ENCODE measurements at places on chromosomes 12 and 14. TPM values are rescaled to one million over a fixed set of nuclear protein-coding genes. Genes with fewer than 3 reads are reported as not detected.

The MANSC4 gene
- not detected for total RNA-seq

The BTBD6 gene
- total RNA-seq: 65.8 TPM

The ESPL1 gene
- total RNA-seq: 1.4 TPM

The MGP gene
- not detected for total RNA-seq

The TAPBPL gene
- 3.2 TPM for total RNA-seq

The MYH7 gene
- under 0.01 TPM for total RNA-seq

The RND1 gene
- 7.5 TPM for total RNA-seq

The HOXC4 gene
- under 0.01 TPM for total RNA-seq

The PGF gene
- 48.4 TPM for total RNA-seq

The RPGRIP1 gene
- not detected for total RNA-seq

The DCAF5 gene
- total RNA-seq: 11.1 TPM

The OASL gene
- 1.1 TPM for total RNA-seq

The SVOP gene
- not detected for total RNA-seq

The EPYC gene
- not detected for total RNA-seq

The RNASE1 gene
- not detected for total RNA-seq

The SOX5 gene
- under 0.01 TPM for total RNA-seq

The ASIC1 gene
- total RNA-seq: 1.1 TPM

The GLT8D2 gene
- 0.43 TPM for total RNA-seq

The NUBPL gene
- 11.8 TPM for total RNA-seq

The TAS2R13 gene
- total RNA-seq: 0.48 TPM

The ABCC9 gene
- 0.64 TPM for total RNA-seq

The NFE2 gene
- total RNA-seq: under 0.01 TPM

The DHRS4L2 gene
- 12.0 TPM for total RNA-seq

The DICER1 gene
- 31.8 TPM for total RNA-seq

The PLEKHH1 gene
- total RNA-seq: 2.9 TPM

The AMN gene
- 4.7 TPM for total RNA-seq

The KLRC1 gene
- not detected for total RNA-seq

The TAC3 gene
- total RNA-seq: not detected

The PELI2 gene
- total RNA-seq: 5.8 TPM

The ADAMTS20 gene
- not detected for total RNA-seq

The PIK3C2G gene
- total RNA-seq: under 0.01 TPM

The MMP14 gene
- 151 TPM for total RNA-seq

The TPH2 gene
- total RNA-seq: not detected

The ZDHHC22 gene
- not detected for total RNA-seq

The PTGR2 gene
- 4.1 TPM for total RNA-seq

The GARIN6 gene
- not detected for total RNA-seq

The P2RX7 gene
- 0.43 TPM for total RNA-seq

The B3GNT4 gene
- 9.4 TPM for total RNA-seq

The CD69 gene
- not detected for total RNA-seq

The TMEM30B gene
- total RNA-seq: 20.5 TPM

The KLRK1 gene
- total RNA-seq: not detected

The PLEKHG3 gene
- total RNA-seq: 56.1 TPM

The FRS2 gene
- total RNA-seq: 35.2 TPM

The FLVCR2 gene
- 1.7 TPM for total RNA-seq

The CLEC14A gene
- total RNA-seq: 0.24 TPM

The CLBA1 gene
- total RNA-seq: 14.0 TPM

The OAS1 gene
- 4.3 TPM for total RNA-seq

The GPR68 gene
- 0.85 TPM for total RNA-seq

The PTHLH gene
- 193 TPM for total RNA-seq

All from tracheal epithelial cell (primary cell).